NCI-H2029 treated with DMSO at 0.1 percent for 48 hours (cell line): ENCODE measurements at places on chromosomes 12 and 14.
A peak's percentile ranks its signal among the peaks of the same experiment; 100 is the strongest.

- DNase-seq = no peak
Observed at GRCh38 chr12:58034311-58034710, 92.9 kb downstream of the ATP23 start.

GRCh38 chr12:122999196-122999946, 18.9 kb downstream of the ARL6IP4 start:
- no peak for DNase-seq

DNA sequence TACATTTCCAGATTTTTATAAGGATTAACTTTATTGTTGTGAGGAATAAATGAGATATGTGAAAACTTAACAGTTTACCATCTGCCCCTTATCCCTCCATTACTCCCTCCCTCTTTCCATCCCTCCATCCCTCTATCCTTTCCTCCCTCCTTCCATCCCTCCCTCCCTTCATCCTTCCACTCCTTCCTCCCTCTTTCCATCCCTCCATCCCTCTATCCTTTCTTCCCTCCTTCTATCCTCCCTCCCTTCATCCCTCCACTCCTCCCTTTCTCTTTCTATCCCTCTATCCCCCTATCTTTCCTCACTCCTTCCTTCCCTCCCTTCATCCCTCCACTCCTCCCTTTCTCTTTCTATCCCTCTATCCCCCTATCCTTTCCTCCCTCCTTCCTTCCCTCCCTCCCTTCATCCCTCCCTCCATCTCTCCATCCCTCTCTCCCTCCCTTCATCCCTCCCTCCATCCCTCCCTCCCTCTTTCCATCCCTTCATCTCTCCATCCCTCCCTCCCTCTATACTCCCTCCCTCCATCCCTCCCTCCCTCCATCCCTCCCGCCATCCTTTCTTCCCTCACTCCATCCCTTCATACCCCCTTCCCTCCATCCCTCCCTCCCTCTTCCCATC, 181.8 kb upstream of the PLXNC1 start:
- DNase-seq = no peak

DNA sequence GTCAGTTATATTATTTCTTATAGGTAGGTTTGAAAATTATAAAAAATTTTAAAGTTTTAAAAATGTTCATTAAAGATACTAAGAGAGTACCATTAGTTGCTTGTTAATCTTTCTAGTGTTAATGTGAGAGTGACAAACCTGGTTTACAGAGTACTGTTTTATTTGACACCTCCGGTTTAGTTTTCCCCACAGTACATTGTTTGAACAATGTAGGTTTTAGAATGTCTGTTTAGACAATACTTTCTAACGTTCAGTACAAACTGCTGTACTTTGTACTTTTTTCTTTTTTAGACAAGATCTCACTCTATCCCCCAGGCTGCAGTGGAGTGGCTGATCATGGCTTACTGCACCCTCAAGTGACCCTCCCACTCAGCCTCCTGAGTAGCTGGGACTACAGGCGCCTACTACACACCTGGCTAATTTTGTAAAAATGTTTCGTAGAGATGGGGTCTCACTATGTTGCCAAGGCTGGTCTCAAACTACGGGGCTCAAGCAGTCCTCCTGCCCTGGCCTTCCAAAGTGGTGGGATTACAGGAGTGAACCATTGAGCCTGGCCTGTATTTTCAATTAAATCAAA, 3.2 kb downstream of the BICDL1 start:
- DNase-seq = no peak

DNA sequence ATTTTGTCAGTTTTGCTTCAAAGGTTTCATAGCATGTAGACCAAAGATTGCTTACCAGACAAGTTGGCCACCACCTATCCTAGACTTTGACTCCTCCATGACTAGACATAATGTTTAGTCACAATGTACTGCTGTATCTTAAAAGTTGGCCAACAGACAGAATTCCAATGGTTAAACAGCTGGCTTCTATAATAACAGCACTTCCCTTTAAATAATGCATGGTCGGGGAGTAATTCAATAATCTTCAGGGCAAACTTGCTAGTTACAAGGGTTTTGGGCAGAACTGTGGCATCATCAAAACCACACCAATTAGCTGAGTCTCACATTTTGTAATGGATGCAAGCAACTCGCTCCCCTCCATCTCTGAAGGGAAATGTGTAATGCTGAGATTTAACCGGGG, 56.9 kb downstream of the IGF1 start:
- DNase-seq = no peak

- no peak for DNase-seq
Observed at GRCh38 chr12:93167331-93167730, 210.4 kb upstream of the NUDT4 start.

DNA sequence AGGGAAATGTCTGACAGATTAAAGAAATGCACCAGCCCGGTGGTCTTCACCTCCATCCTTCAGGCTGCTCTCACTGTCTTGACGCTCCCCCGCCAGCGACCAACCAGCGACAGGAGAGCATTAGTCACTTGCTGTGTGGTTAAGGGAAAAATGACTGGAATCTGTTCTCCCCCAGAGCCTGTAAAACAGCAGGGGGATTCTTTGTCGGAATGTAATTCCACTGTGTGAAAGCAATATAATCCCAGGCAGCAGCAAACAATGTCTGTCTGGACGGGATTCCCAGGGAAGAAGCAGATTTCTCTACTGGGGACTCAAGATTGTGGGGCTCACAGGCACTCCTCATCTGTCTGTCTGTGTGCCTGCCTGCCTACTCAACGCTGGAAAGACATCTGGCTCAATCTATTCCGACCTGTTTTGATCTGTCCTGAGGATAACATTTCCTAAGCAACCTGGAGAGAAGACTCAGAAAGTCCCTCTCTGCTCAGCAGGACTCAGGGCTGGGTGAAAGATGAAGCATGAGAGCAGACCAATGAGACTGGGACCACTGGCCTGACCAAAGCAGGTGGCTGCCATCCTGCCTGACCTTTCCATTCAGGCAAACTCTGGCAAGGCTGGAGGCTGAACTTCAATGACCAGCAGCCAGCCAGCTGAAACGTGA, 54.6 kb downstream of the NUAK1 start:
- DNase-seq = no peak

DNA sequence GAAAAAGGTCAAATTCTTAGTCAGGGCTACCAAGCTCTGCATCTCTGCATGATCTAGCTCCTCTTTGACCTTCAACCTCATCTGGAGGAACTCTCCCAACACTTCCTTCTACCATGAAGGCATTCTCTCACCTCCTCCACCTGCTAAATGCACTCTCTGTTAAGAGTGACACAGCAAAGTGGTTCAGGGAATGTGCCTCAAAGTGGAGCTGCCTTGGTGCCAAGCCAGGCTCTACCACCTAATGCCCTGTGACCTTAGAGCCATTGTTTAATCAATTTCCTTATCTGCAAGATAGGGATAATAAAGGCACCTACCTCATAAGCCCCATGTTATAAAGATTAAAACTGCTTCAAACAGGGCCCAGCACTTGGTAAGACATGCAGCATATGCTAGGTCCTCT, 236.7 kb downstream of the ANO2 start:
- no peak for DNase-seq

DNA sequence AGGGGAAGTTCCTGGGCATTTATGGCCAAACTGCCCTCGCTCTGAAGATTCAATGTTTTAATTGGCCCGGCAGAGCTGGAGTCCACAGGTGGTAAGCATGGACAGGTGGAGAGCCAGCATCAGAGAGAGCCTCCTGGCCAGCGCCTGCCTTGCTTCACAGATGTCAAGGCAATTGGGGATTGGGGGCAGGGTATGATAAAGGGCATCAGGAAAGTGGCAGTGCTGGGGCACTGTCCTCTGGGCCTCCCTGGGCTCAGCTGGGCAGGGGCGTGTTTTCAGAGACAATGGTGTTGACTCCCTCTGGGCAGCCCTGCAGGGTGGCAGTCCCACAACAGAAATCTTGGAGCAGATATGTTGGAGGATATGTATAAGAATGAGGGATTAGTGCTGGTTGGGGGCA, 237.3 kb downstream of the CACNA1C start:
- no peak for DNase-seq

GRCh38 chr14:74841230-74842207, 34.4 kb downstream of the PROX2 start:
- DNase-seq = no peak

GRCh38 chr14:85273099-85273677, 256.8 kb upstream of the FLRT2 start:
- DNase-seq = no peak

GRCh38 chr12:27808841-27809240, 28.8 kb upstream of the MANSC4 start:
- no peak for DNase-seq

GRCh38 chr12:54040148-54040494, 7.3 kb downstream of the HOXC5 start:
- DNase-seq = no peak

DNA sequence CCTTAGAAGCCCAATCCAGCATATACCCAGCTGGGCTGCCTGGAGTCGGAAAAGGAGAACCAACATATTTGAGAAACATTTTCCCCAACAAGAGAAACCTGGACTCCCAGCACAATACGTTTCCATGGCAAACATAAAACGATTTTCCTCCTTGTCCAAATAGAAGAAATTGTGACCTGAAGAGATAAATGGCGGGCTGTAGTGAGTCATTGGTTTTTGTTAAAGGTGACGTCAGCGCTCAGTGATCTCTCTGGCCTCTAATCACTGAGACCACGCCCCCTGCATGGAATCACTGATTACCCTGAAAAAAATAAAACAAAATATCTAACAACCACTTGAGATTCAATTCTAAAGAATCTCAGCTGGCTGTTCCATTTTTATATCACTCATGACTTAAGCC, 6.0 kb downstream of the CCDC60 start:
- DNase-seq = no peak

- no peak for DNase-seq
Observed at GRCh38 chr12:70068743-70069142, 174.5 kb upstream of the CNOT2 start.

DNA sequence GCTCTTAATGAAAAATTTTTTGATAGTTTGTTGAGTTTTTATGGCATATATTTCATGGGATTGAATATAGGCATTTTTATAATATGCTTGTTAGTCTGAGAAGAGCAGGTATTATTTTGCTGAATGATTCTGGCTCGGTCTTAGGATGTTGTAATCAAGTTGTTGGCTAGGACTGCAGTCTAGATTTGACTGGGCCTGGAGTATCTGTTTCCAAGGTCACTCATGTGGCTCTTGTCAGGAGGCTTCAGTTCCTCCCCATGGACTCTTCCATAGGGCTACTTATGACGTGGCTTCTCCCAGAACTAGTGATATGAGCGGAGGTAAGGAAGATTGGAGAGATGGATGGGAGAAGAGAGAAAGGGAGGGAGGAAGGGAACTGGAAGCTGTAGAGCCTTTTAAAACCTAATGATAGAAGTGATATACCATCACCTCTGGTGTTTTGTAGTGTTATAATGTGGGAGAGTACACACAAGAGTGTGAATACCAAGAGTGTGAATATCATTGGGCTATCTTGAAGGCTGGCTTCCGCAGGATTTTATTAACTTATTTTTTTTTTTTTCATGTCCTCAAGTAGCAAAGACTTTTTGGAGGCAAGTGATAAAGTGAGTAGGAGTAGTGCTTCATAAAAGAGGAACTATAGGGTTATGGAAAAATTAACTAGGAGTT, 4.4 kb downstream of the MNAT1 start:
- DNase-seq = no peak

GRCh38 chr14:54776361-54777001, 126.1 kb downstream of the GCH1 start:
- DNase-seq = peak; percentile 3

- DNase-seq = no peak
Observed at GRCh38 chr14:92844204-92844603, 50.1 kb downstream of the GOLGA5 start.

- no peak for DNase-seq
Observed at GRCh38 chr12:51751661-51752060, 96.9 kb downstream of the FIGNL2 start.

- DNase-seq = no peak
Observed at GRCh38 chr12:3882896-3883564, 9.8 kb upstream of the PARP11 start.
